Neural progenitor cell (in vitro differentiated cells): ENCODE measurements at places on chromosomes 6 and 20.

DNA sequence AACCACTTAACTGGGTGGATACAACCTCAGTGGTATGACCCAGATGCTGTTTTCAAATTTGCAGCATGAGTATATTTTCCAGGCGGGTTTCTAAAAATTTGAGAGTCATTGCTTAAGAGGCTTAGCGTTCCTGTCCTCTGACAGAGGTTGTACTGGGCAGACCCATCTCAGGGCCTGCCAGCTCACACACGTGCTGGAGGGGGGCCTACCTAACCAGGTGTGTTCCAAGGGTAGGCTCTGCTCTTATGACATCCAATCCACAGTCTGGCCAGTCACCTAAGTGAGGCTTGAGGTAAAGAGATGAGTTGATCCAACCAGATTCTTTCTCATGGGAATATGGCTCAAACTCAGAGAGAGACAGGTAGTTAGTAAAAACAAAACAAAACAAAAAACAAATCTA, 1.3 kb downstream of the LYRM4 start:
- no peak for DNase-seq

DNA sequence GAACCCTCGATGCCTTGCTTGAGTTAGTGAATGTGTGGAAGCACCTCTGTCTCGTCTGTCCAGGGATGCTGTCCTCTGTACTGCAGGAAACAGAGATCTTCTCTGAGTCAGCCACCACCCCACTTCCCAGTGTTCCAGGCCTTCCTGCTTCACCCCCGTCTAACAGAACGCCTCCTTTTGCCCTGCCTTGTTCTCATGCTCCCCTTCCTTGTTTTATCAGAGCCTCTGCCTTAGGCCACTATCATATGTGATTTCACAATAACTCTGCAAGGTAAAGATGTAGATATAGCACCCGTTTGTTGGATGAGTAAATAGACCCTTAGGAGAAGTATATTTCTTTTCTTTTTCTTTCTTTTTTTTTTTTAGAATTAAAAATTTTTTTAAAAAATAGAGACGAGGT, 106.7 kb upstream of the CLDN20 start:
- no peak for DNase-seq

DNA sequence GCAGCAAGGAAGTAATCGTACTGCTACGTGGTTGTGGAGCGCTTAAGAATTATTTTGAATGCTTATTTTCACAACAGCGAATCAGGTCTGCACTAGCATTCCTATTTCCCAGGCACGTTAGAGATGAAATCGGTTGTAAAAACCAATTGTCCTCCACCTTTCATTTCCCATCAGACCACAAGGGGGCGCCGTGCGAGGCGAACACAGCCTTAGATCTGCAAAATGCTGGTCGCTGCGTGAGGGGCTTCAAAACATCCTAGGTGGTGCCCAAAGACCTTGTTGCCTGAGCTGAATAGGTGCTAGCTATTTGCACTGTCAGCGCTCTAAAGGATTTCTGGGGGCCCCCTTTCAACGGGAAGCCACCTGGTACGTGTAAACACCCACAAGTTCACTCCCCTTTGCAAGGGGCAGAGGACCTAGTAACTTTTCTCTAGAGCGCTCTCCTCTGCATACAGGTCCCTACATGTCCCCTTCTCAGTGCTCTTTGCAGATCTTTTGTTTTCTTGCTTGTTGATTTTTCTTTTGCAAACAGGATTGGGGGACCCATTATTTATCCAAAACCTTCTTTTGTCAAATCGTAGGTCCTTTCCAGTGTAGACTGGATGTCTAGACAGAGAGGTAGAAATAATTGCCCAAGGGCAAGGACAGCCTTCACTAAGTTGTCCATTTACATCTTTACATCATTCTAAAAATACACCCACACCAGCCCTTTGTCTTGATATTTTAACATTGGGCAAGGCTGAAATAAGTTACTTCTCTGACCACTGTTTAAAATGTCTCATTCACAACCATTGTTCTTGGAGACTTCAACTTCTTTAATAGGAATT, 59.8 kb downstream of the NEDD9 start:
- peak; percentile 82 for DNase-seq

- peak; percentile 19 for DNase-seq
Observed at GRCh38 chr6:54737247-54737646, 109.3 kb upstream of the FAM83B start.

DNA sequence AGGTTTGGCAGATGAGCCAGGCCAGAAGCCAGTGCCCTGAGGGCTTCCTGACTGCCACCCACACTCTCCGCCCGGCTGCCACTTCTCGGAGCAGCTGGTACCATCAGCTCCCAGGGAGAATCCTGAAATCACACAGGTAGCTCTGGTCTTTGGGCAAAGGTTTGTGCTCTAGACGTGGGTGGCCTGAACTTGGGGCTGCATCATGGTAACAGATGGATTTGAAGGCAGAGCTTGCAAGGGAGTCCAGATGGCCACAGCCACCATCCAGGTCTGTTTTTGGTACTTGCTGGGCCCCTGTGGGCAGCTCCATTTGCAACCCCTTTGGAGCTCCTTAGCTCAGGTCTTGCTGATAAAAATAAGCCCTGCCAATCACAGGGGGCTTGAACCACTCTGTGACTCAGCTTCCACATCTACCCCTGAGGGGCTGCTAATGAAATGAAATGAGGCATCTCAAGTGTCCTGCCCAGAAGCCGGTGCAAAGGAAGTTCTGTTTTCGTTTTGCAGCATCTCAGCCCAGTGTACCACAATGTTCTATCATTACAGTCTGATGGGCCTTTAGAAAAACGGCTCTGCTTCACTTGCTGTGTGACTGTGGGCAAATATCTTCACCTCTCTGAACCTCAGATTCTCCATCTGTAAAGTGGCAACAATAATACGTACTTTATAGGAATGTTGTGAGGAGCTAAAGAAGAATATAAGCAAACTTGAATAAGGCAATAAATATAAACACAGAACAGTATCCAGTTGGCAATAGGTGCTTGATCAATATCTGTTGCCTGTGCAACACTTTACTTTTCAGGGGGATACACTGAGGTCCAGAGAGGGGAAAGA, 25.1 kb upstream of the CDH22 start:
- no peak for DNase-seq

GRCh38 chr6:161265975-161266374, 7.9 kb downstream of the AGPAT4 start:
- no peak for DNase-seq

- peak; percentile 48 for DNase-seq
Observed at GRCh38 chr20:40692240-40693011, 3.4 kb upstream of the MAFB start.

- DNase-seq, result no peak
Observed at GRCh38 chr6:34671367-34671766, 25.2 kb downstream of the ILRUN start.

DNA sequence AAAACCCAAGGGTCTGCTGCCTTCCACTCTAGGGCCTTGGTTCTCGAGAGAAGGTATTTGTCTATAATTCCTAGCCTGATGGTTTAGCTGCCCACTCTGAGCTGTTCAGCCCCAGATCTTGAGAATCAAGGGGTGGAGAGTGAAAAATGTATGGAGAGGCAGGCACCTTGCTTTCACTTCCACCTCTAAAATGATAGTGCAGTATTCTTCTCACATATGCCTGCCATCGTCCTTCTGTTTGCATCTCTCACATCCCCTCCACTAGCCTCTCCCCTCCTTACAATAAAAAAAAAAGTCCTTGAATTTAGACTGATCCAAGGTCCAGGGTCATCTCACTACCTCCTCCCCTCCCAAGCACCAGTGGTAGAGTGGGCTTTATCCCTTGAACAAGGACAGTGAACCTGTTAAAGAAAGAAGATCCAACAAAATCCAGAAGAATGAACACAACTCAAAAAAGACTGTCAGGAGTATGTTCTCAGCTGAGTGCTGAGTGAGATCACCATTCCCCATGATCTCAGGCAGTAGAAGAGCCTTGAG, 104.2 kb downstream of the HIVEP1 start:
- no peak for DNase-seq

GRCh38 chr6:131909408-131910218, 41.6 kb downstream of the CCN2 start:
- DNase-seq, result peak; percentile 75

DNA sequence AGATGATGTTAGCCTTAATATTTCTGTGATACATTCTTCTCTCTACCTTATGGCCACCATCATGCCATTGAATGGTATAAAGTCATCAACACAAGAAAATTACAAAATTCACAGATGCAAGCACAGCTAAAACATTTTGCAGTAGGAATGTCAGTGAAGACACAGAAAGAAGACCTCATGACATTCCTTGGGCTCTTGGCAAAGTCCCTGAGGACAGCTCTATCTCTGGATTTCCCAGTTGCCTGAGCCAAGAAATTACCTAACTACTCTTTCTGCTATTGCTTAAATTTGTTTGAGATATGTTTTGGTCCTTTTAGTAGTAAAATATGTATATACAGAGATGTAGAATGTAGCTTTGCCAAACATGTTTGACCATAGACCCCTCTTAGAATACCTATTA, 201.0 kb upstream of the STXBP5 start:
- DNase-seq, result no peak

GRCh38 chr20:33388268-33388667, 13.1 kb downstream of the CDK5RAP1 start:
- DNase-seq, result no peak
